ENCODE measurements at places on chromosomes 1 and 21.

- peak; percentile 85 for DNase-seq
These were observed 239.8 kb upstream of the C1orf105 start for GRCh38 chr1:172180501-172181285.

- DNase-seq: peak; percentile 90
These were observed 675 bp downstream of the IFNAR1 start for GRCh38 chr21:33325222-33326067.

DNA sequence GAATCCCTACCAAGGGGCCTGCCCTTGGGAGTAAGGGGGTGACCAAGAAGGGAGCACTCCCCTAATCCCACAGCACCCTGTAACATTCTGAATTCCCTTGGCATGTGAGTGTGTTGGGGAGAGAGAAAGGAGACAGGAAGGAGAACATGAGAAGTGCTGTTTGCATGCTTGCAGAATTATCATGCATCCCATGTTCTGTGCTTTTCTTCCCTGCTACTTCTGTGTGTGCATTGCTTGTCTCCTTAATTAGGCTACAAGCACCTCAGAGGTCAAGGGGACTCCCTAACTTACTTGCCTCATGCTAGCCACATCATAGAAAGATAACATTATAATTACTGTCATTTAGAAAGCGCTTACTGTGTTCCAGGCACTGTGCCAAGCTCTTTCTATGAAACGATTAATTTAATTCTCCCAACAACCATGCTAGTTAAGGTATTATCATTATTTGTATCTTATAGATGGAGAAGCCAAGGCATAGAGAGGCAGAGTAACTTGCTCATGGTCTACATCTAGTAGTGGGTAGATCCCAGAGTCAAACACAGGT lies 11.1 kb downstream of the NOS1AP start:
- DNase-seq: no peak

DNA sequence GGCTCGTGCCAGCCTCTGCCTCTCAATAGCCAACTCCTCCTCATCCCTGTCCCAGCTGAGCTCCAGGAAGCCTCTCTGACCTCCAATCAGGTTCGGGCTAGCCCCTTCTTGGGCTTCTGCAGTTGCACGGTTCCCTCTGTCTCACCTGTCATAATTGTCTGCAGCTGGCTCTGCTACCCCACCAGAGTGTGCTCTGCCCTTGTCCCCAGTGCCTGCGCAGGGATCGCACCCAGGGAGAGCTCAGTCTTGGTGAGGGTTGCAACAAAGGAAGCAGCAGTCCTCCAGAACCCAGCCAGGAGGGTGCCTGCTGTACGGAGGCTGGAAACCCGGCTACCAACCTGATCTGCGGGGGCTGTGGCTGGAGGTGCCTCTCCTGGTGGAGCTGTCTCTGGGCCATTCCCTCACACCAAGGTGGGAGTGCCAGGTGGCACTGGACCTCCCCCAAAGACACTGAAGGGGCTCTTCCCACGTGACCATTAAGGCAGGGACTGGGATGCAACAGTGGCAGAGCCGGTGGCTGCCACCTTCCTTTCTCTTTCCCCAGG lies 63.5 kb upstream of the DMRTB1 start:
- DNase-seq: no peak
